ENCODE measurements at places on chromosomes 7 and 10.
A peak's percentile ranks its signal among the peaks of the same experiment; 100 is the strongest.

- peak; percentile 73 for DNase-seq
Measured at GRCh38 chr10:109889867-109890266, 33.4 kb downstream of the XPNPEP1 start.

DNA sequence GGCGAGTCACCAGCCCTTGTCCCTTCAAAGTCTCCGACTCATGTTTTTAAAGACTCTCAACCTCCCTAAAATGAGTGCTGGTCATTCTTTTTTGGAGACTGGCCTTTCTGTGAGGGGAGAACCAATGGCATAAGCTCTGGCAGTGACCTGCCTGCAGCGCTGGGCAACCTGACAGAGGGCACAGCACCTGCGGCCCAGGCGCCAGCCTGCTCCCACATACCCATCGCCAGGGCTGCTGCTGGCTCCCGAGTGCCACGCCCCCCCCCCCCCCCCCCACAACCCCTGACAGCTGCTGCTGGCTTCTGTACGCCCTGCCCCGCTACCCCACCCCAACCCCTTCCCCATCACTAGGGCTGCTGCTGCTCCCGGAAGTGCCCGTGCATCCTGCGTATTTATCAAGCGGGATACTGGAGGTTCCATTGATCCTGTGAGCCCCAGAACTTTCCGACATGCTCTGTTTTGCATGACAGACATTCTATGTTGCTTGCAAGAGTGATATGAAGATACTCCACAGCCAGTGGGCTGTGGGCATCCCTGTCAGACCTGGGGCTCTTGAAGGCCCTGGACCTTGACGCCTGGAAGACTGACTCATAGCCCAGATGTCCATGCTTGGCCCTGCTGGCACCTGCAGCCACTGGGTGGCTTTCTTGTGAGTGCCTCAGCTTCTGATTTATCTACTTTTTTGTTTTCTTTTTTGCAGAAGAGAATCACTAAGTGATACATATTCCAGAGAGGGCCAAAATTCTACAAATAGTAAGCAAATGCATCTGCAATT is 243.9 kb downstream of the ZMYND11 start:
- no peak for DNase-seq

- no peak for DNase-seq
Measured at GRCh38 chr7:65809259-65809981, 63.5 kb upstream of the VKORC1L1 start.

DNA sequence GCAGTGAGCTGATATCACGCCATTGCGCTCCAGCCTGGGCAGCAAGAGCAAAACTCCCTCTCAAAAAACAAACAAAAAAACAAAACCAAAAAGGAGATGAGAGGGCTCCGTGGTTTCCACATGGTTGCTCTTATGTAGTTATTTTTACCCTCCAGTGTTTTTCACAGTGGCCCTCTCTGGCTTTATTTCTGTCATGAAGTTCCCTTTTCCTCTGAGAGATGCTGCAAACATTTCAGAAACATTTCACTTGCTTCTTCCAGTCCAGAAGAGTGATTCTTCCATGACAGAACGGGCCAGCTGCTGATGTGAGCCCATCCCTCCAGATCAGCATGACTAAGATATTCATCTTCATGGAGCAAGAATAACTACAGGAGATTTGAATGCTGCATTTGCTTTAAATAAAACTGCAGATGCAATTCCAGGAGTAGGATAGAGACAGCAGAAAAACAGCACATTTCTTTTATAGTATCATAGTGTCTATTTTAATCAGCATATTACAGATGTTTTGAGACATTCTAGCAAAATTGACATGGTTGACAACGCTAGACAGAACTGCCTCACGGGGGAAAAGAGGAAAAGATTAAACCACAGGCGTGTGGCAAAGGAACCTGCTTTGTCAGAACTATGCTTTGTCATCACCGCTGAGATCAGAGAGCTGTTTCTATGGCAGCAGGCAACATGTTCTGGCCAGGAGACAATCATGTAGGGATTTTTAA is 40.3 kb downstream of the NRCAM start:
- DNase-seq = peak; percentile 67

DNA sequence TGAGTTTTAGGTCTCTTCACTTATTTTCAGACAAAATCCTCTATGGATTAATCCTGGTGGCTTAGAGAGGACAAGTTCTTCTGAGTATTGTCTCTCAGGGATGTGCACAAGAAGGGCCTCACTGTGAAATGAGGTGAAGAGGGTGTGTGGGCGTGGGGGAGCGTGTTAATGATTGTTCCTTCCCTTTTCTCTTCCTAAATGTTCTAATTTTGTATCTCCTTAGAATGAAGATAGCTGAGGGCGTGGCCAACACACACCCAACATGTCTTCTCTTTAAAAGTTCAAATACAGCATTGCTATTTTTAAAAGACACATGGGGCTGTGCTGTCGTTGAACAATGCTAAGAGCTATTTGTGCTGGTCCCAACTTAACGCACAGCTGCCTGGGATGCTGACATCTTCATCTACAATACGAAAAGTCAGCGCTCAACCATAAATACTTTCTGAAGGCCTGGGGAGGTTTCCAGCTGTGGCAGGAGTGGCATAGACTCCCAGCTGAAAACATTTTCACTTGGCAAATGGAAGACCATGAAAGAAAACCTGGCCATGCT is 135.9 kb downstream of the JCAD start:
- DNase-seq = peak; percentile 26

GRCh38 chr7:39353615-39354376 is 212.4 kb upstream of the YAE1 start:
- DNase-seq = no peak

- no peak for DNase-seq
Measured at GRCh38 chr7:142329062-142329790, 71.4 kb upstream of the PRSS58 start.

DNA sequence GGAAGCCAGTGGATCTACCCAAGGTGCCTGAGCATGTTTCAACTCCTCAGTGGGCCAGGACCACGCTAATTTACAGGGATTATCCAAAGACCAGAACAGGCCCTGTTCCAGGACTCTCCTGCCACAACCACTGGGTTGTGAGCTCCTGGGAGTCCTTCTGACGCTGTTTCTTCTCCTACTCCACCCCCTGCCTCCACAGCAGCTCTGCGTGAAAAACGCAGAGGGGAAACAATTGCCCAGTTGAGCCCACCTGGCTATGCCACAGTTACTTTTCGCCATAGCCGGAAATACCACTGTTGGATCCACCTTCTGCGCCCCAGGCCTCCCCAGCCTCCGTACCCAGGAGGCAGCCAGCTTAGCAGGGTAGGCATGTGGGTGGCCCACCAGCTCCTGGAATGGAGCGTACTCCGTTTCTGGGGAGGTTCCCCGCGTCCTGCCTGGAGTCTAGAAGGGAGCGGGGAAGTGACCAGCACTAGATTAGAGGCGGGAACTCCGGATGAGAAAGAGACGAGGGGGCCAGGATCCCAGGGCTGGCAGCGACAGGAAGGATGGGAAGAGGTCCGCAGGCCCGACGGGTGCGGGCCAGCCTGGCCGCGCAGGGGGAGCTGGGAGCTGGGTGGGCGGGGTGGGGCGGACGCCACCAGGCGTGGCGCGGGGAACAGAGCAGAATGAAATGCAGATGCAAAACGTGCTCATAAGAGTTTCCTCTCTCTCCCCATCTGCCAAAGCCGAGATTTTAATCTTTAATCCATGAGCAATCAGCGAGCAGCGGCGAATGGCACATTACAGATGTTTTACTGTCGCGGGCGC is 32.1 kb upstream of the PAX2 start:
- no peak for DNase-seq

DNA sequence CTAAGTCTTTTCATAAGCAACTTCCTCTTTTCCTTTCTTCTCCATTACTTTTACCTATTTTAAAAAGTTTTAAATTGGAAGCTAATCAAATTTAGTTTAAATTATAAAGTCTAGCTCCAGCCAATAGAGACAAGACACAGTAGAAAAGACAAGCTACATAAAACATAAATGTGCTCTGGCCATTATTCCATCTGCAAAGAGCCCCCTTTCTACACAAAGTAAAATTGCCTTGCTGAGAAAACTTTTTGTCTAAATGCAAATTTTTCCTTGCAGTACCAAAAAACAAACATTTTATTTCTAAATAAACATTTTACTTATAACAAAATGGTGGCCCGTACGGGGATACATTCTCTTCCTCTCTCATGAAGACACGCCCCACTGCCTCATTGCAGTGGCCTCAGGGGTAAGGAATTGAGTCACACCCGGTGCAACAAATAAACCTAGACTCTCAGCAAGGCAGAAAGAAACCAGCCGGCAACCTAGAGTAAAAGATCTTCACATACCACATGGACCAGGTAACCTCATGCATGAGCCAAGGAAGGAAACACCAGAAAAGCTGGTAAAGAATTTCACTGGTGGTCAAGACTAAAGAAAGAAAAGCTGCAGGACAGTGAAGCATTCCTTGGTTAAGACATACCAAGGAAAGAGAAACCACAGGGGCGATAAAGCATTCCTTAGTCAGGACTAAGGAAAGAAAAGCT is 71.6 kb upstream of the ZNF746 start:
- no peak for DNase-seq

DNA sequence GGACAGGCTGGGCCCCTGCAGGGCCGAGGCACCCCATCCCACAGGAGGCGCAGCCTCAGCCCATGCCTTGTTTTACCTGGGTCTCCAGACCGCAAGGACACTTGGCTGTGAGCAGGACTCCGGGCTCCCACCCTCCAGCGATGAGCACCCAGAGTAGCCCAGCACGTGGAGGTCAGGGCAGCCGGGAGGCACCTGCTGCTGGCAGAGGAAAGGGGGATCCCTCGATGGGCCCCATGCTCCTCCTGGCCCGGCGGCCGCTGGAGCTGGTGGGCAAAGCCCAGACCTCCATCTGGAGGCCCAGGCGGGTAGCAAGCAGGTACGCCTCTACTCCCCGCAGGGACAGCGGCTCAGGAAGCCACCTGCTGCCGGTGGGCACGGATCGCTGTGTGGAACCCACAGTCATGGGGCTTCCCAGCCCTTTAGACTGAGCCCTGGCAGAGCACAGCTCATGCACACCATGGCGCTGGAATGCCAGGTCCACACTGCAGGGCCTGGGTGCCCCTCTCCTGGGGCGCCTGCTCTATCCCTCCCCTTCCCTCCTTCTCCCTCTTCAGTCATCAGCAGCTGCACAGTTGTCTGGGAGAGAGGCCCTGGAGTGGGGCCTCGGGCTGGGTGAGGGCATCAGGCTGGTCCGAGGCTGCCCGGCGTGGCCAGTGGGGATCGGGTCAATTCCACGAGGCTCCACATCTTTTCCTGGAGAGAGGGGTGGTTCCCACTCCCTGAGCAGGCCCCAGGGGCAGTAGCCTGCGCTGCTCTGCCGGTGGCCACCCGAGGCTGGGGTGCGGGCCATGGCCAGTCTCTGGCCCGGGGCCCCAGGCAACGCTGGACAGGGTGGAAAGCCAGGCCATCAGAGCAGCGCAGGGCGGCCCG is 65.7 kb downstream of the PWWP2B start:
- no peak for DNase-seq

DNA sequence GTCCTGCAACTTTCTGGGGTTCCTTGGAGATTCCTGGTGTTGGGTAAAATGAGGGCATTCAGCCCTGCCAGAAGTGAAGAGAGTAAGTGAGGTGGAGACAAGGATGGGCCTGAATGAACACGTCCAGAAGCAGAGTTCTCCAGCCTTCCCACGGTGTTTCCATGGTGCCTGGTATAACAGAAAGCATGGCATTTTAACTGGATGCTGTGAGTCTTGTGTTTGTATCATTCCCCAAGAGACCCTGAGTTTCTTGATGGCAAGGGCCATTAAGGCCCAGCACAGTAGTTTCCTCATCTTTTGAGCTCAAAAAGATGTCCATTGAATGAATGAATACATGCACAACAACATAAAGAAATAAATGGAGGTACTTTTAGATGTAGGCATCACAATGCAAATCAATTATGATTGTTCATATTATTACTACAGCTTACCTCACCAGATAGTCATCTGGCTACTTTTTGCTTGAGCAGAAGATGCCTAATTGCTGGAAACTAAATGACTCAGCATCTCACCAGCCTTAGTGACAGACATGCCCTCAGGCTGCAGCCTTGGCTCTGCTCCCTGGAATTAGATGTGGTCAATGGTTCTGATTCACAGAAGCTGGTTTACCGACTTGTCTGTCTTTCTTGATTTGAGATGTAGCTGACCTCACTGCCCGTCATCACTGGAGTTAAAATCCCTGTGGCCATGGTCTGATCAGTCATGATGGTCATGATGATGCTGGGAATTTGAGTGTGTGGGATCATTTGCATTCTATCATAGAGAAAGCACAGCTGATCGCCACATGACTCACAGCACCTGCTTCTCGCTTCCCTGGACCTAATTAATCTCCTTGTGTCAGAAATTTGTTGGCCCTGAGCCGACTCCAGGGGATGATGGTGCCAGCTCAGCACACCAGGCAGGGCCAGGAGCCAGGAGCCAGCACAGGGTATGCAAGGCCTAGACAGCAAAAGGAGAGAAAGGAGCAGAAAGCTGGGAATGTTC is 83.9 kb downstream of the CXCL12 start:
- DNase-seq = no peak

DNA sequence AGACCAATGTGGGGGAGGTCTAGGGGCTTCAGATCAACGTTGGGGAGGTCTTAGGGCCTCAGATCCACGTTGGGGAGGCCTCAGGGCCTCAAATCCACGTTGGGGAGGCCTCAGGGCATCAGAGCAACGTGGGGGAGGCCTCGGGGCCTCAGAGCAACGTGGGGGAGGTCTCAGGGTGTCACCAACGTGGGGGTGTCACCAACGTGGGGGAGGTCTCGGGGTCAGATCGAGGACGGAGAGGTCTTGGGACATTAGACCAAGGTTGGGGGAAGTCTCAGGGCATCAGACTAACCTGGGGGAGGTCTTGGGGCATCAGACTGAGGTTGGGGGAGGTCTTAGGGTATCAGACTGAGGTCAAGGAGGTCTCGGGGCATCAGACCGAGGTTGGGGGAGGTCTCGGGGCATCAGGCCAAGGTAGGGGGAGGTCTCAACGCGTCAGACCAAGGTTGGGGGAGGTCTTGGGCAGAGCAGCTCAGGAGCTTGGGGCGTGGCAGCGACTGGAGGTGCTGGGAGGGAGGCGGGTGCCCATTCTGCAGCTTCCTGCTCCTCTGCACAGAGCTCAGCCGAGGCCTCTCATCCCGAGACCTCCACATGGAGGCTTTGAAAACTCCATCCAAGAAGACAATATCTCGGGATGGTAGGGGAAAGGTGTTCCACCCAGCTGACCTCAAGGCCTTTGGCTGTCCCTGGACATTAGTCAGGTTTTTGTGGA is 159.8 kb downstream of the WDR37 start:
- DNase-seq = no peak

- DNase-seq = no peak
Measured at GRCh38 chr7:159031750-159032149, 112.9 kb downstream of the VIPR2 start.

- peak; percentile 84 for DNase-seq
Measured at GRCh38 chr7:148983200-148984146, 44.8 kb downstream of the PDIA4 start.

- DNase-seq = peak; percentile 41
Measured at GRCh38 chr10:92702301-92702916, 12.7 kb downstream of the HHEX start.
